GM12891 (cell line): ENCODE measurements at places on chromosomes 12 and 14.

GRCh38 chr14:67059596-67059995 is 129.6 kb upstream of the GARIN2 start:
- DNase-seq, result no peak

DNA sequence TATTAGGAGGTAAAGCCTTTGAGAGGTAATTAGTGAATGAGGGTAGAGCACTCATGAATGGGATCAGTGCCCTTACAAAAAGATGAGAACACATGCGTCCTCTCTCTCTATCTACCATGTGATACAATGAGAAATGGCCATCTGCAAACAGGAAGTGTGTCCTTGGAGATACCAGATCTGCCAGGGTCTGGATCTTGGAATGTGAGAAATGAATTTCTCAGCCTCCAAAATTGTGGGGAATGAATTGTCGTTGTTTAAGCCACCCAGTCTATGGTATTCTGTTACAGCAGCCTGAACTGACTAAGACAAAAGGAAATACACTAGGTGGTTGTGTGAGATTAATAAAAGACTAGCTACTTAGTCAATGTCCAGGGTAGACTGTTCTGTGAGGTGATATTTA is 366.6 kb downstream of the NELL2 start:
- no peak for DNase-seq

DNA sequence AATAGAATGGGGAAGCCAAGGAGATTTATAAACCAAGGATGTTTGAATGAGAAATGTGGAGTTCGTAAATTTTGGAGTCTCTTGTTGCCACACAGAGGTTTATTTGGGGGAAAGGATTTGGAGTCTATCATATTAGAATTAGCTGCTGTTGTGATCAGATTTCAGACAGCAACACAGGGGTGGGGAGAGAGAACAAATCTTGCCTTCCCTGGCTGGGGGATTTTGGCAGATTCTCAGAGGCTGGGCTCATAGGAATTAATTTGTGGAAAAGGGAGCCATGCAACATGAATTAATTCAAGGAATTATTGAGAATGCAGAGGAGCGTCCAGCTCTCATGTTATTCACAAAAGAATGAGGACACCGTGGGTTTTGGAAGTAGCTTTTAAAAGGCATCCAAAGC is 73.9 kb upstream of the PRMT8 start:
- DNase-seq, result no peak

DNA sequence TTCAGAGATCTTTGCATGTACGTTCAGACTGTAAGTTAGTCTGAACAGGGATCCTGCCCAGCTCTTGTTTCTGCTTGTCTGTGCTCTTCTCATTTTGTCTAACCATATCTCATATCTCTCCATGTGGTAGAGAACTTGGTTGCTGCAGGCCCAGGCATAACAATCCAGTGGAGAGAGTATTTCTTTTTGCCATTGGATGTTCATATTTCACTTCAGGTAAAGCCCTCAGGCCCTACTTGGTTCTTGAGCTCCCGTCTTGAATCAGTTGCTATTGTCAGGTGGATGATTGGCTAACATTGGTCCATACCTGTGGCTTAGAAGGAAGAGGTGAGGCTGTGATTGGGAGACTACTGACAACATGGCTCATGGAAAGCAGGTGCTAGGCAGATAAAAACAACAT is 357.7 kb upstream of the FLRT2 start:
- DNase-seq, result no peak

DNA sequence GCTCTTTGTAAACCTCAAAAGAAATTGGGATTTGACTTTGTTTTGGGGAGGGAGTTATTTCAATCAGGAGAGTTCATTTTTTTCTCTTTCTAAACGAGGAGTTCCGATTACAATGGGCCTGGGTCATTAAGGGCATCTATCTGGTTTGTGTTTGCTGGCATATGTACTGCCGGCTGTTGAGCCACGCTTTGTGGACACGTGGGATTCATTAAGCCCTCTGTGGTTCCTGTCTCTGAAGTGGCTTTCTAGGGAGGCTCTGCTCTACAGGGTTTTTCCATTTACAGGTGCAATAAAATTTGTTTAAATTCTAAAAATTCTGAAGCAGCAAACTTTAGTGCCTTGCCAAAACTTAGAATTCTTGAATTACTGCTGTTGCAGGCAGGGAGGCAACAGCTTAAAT is 57.9 kb downstream of the GNS start:
- DNase-seq, result no peak

GRCh38 chr14:61132336-61132735 is 148.8 kb downstream of the TMEM30B start:
- no peak for DNase-seq

DNA sequence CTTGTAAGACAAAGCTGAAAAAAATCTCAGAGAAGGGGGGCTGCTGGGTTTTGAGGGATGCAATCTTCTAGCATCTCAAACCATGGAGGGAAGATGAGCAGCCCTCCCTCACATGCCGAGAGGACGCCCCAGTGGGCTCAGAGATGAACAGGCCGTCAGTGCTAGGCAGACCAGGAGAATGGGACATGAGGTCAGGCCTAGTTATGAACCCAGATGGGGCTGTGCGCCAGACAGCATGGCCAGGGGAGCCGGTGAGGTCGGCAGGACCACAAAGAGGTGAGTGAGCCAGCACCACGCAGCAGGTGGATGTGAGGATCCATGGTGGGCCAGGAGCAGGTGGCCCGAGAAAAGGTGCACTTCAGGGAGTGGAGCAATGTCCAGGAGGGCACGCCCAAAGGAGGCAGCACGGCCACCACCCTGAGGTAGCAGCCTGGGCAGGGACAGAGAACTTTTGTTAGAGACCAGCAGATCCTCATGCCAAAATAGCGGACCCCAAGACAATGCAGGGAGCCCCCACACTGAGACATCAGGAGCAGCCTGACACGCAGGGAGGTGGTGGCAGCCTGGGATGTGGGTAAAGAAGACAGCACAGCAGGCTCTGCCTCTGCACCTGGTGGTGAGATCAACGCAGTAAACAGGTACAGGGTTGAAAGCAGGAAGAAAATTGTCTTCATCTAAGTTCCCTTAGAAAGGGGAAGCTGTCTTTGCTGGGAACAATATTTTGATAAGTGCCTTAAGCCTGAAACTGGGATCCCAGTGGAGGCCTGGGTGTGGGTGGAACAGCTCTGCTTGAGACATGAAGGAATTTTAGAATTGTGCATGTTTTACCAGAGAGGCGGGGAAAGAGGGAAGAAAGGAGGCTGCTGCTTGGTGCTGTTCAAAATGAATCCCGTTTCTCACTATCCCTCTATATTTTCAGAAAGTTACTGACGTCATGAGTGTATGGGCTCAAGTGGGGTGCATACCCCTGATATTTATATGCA is 17.8 kb upstream of the MCRS1 start:
- no peak for DNase-seq

DNA sequence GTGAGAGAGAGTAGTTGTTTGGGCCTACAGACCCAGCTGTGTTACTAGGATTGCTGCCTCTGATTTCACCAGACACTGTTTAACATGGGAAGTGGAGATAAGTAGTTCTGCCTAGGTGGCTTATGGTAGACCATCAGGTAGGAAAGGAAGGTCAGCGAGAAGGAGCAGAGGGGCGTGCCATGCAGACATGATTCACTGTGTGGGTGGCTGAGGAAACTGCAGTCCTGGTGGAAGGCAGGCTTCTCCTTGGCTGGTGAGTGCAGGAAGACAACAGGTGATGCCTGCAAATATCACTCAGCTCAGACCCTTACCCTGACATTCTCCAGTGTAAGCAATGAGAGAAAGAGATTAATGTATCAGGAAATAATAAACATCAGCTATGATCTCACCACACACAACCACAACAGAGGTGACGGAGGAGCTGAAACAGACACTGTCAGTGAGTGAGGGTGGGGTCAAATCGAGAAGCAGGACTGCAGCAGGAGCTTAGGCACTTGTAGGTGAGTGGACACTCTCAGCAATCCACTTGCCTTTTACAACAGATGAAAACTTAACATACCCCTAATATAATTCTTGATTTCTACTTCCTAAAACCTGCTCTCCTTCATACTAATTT is 2.1 kb upstream of the PRR4 start:
- DNase-seq, result no peak

DNA sequence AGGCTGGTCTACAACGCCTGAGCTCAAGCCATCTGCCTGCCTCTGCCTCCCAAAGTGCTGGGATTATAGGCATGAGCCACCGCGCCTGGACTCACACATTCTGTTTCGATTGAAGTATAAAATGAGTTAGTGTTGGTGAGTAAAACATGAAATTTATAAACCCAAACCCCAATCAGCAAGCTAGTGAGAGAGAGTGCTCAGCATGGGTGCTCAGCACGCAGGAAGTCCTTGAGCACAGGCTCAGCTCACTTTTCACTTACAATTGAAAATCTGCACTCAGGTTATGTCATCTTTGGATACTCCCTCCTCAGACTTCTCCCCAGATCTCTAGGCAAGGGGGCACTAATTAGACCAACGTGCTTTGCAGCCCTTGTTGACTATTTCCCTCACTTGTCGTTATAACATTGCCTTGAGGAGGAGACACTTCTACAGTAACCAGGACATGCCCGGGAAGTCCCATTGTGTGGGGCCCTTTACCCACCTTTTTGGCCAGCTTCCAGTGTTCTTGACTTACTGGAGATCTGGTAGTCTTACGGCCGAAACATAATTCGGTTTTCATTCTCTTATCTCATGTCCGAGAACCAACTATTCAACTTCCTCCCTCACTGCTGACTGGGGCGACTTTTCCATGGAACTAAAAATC is 68.5 kb upstream of the AMN1 start:
- no peak for DNase-seq

DNA sequence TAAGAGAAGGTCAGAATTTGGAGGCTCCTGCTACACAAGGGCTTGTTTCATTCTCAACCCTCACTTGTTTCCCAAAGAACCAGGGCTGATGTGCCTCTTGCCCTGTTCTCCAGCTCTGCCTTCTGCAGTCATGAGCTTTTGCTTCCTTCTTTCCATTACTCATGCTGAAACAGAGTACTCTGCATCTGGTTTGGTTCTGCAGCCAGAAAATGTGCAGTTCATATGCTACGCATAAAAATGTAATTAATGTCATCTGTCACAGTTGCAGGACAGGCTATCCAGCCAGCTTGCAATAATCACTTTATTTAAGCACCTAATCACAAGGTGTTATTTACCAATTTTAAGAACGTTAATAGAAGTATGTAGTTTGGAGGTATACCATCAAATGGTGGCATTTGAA is 150.2 kb downstream of the SRGAP1 start:
- no peak for DNase-seq

GRCh38 chr12:120625557-120626419 is 14.6 kb upstream of the CABP1 start:
- no peak for DNase-seq

- peak; percentile 93 for DNase-seq
Measured at GRCh38 chr14:104650057-104650980, 39.1 kb upstream of the INF2 start.

GRCh38 chr12:101777485-101777884 is 38.2 kb upstream of the SYCP3 start:
- DNase-seq, result no peak

GRCh38 chr12:11769723-11770514 is 120.4 kb downstream of the ETV6 start:
- DNase-seq, result no peak

DNA sequence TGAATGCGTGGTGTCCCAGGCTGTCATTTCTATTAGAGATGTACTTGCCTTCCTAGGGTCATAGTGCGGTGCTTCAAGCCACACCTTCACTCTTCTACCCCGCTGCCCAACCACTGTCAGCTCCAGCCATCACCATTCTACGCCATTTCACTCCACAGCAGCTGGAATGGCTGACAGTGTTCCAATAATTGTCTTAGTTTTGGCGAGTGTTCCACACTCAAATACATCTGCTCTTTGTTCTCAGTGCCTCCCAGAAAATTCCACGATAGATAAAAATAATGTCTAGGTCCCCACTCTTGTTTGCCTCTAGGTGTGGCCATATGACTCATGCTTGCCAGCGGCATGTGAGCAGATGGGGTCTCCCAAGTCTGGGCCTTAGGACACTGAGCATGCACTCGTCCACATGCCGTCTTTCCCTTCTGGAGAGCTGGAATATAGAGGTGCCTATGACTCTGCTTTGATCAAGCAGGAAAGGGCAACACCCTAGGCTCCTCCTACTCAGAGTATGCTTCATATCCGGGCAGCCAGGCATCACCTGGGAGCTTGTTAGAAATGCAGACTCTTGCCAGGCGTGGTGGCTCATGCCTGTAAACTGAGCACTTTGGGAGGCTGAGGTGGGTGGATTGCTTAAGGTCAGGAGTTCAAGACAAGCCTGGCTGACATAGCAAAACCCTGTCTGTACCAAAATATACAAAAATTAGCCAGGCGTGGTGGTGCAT is 163.0 kb downstream of the BRMS1L start:
- no peak for DNase-seq

DNA sequence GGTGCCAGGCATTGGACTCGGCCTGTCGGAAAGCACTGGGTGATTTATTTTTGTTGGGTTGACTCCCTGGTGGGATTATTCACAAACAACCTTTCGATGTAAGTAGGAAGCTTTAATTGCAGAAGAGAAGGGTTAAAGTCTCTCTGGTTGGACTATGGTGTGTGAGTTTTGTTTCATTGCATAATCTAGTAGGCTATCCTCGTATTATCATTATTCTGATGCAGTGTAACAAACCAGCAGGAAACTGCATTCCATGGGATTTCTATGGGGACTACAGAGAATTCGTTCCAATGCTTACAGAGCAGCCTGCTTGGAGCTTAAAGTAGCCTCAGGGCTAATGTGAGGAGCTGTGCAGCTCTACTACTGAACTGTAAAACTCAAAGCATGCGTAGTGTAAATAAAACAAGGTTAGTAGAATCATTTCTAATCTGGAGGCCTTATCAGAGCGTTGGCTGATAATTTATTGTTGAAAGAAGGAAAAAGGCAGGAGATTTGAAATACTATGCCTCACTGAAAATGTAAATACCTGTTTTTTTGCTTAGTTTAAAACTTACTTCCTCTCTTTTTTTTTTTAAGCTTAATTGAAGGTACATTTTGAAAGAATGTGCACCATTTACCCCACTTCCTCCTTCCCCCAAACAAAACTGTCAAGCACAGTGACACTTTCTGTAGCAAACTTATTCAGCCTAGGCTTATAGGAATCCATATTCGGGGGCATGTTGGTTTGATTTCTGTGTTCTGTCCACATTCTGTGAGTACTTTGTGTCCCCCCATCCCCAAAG is 226.7 kb downstream of the NPAS3 start:
- DNase-seq, result no peak

- DNase-seq, result no peak
Measured at GRCh38 chr12:120234643-120235368, 30.7 kb downstream of the PXN start.

DNA sequence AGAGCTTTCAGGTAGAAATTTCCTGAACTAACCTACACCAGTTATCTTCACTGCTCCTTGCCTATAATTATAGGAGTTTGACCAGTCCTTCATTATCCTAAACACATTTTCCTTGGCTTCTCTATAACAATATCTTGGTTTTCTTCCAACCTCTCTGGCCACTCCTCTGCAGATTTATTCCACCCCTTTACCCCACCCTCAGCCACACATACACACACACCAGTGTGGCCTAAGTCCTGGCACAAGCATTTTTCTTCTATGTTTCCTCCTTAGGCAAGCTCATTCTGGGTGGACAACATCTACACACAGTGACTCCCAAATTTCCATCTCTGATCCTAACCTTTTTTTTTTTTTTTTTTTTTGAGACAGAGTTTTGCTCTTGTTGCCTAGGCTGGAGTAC is 25.1 kb downstream of the CDK17 start:
- no peak for DNase-seq

- DNase-seq, result no peak
Measured at GRCh38 chr14:35600253-35600652, 66.3 kb downstream of the INSM2 start.
